ENCODE measurements at places on chromosomes 2 and 18.

- no peak for DNase-seq
Measured at GRCh38 chr2:34102339-34102738, 503.2 kb upstream of the FAM98A start.

DNA sequence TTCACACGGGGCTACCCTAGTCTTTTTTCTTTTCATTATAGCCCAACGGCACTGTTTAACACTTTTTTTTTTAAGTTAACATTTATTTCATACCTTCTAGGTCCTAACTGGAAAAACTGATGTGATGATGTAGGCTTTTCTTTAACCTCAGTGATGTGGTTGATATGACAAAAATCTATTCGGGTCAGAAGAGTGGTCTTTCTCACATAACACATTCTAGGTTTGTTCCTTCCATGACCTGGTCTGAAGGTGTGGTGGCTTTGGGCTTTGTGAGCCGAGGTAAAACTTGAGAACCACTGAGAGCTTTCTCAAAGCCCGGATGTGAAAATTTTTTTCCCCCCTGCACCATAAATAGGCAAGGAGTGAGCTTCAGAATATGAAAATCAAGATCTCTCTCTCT, 44.2 kb downstream of the GPD2 start:
- no peak for DNase-seq

DNA sequence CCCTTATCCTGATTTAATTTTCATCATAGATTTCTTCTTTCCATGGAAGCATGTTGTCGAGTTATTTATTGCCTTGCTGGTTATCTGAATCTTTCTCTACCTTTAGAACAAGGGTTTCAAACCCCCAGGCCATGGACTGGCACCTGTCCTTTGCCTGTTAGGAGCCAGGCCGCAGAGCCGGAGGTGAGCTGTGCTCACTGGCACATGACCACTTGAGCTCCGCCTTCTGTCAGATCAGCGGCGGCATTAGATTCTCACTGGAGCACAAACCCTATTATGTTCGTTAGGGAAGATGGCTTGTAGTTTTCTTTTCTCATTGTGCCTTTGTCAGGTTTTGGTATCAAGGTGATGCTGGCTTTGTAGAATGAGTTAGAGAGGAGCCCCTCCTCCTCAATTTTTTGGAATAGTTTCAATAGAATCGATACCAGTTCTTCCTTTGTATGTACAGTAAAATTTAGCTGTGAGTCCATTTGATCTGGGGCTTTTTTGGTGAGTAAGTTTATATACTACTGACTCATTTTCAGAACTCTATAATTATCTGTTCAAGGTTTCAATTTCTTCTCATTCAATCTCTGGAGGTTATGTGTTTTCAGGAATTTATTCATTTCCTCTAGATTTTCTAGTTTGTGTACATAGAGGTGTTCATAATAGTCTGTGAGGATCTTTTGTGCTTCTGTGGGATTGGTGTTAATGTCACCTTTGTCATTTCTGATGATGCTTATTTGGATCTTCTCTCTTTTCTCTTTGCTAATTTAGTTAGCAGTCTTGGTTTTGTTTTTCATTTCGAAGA, 668.0 kb upstream of the FAM98A start:
- no peak for DNase-seq

GRCh38 chr2:56133931-56134629, 49.7 kb upstream of the CCDC85A start:
- no peak for DNase-seq

DNA sequence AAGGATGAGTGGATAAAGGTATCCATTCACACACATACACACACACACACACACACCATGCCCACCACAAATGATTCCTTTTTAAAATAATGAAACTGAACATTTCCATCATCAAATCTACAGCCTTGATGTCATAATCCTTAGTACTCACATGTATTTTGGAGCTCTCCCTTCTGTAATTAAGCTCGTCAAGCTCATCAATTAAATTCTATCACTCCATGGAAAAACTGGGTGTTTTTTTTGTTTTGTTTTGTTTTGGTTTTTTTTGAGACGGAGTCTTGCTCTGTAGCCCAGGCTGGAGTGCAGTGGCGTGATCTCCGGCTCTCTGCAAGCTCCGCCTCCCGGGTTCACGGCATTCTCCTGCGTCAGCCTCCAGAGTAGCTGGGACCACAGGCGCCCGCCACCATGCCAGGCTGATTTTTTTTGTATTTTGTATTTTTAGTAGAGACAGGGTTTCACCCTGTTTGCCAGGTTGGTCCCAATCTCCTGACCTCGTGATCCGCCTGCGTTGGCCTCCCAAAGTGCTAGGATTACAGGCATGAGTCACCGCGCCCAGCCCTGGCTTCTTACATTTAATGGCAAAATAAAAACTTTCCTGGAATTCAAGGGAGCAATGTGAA, 78.6 kb upstream of the RGPD4 start:
- DNase-seq = no peak

GRCh38 chr2:33307659-33308270, 168.7 kb upstream of the RASGRP3 start:
- no peak for DNase-seq

- no peak for DNase-seq
Measured at GRCh38 chr2:189129971-189130370, 49.6 kb downstream of the COL5A2 start.

GRCh38 chr2:24635181-24635580, 144.1 kb downstream of the NCOA1 start:
- DNase-seq = no peak

- no peak for DNase-seq
Measured at GRCh38 chr18:52451256-52451655, 111.3 kb downstream of the DCC start.

DNA sequence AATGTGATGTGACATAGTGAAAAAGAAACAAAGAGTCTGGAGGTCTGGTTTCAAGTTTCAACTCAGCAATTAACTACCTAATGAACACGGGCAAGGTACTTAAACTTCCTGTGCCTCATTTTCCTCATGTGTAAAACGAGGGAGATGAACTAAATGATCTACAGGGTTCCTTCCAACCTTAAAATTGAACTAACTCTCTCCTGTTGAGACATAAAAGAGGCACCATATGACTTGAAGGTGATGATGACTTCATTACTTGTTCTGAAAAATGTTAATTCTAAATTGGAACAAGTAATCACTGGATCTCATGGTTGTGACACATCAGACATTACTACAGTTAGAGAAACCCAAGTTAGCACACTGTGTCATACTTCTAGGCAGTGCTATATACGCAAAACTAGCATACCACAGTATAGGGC, 8.9 kb upstream of the REL start:
- no peak for DNase-seq

DNA sequence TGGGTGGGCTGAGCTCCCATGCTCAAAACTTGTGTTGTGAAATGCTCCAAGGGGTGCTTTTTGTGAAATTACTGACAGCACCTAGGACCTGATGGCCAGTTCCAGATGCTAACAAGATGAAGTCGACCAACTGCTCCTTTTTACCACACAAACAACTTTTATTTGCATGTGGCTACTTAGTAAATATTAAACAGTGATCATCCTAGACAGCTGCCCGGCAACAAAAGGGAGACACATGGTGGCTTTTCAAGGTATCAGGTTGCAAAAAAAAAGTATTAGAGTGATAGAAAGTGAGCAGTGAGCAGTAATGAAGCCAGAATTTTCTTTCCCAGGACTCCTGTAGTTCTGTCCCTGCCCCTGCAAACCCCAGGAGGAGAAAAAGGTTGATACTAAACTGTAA, 118.5 kb downstream of the RPIA start:
- no peak for DNase-seq

- no peak for DNase-seq
Measured at GRCh38 chr2:112876257-112876970, 34.6 kb upstream of the IL37 start.

- DNase-seq = no peak
Measured at GRCh38 chr2:158984604-158985135, 16.2 kb downstream of the TANC1 start.

GRCh38 chr18:51151568-51152511, 45.6 kb downstream of the MEX3C start:
- DNase-seq = peak; percentile 46

DNA sequence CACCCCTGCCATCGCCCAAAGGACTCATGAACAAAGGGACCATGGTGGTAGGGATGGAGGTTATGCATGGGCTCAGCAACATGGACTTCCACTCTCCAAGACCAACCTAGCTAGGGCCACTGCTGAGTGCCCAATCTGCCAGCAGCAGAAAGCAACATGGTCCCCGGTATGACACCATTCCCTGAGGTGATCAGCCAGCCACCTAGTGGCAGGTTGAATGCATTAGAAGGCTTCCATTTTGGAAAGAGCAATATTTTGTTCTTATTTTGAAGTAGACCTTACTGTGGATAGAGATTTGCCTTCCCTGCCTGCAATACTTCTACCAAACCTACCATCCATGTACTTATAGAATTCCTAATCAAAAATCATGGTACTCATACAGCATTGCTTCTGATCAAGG, 99.8 kb downstream of the METTL4 start:
- no peak for DNase-seq

- DNase-seq = no peak
Measured at GRCh38 chr2:20224164-20224715, 690 bp downstream of the SDC1 start.

- no peak for DNase-seq
Measured at GRCh38 chr2:52877703-52878102, 889.9 kb upstream of the CHAC2 start.

DNA sequence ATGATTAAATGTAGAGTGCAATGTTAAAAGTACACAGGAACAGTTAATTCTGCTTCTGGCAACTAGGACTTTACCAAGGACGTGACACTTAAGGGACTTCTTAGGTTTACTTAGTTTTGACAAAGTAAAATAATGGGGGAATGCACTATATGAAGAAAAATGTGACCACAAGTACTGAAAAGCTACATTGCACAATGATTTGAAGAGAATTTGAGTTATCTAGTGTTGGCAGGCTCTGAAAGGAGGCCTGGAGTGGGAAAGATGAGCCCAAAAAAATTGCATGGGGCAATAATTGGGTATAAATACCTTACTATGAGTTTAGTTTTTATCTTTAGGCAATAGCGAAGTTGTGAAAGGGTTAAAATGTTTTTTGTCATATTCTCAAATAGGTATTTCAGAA, 173.7 kb downstream of the DOK6 start:
- DNase-seq = no peak

DNA sequence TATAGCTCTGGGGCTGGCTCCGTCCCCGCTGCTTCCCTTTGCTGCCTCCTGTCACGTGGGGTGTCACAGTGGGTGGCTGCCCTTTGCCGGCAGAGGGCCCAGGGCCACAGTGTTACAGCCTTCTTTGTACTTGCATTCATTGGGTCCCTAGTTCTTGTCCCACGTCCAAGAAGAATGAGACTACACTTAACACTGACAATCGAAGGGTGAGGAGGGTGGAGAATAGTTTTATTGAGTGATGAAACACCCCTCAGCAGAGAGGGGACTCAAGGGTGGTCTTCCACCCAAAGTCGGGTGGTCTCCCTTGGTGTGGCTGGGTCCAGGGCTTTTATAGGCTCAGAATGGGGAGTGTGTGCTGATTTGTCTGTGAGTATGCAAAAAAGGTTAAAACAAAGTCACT, 1.9 kb downstream of the ATG4B start:
- no peak for DNase-seq

- DNase-seq = no peak
Measured at GRCh38 chr2:128631698-128632500, 313.2 kb upstream of the HS6ST1 start.

GRCh38 chr2:85433511-85434089, 15.1 kb downstream of the SH2D6 start:
- no peak for DNase-seq

- DNase-seq = no peak
Measured at GRCh38 chr2:205686783-205687640, 4.7 kb downstream of the NRP2 start.

DNA sequence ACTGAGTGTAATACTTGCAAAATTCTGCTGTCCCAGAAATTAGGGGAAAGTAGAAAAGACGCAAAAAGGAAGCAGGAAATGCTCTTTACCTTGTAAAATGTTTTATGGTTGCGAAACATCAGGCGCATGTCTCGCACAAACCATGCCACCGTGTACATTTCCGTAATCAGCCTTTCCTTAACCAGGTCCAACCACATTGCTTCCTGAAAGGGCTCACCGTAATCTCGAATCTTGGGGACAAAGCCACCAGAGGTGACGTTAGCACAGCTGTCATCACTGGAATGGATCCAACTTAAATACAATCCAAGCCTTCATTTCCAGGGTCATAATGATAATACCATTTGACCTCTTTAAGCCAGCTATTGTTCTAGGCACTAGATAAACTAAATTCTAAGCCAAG, 49.3 kb downstream of the SP110 start:
- DNase-seq = no peak

- DNase-seq = no peak
Measured at GRCh38 chr2:218067523-218067922, 1.5 kb upstream of the RUFY4 start.

- DNase-seq = no peak
Measured at GRCh38 chr2:9679218-9679617, 48.4 kb upstream of the YWHAQ start.

DNA sequence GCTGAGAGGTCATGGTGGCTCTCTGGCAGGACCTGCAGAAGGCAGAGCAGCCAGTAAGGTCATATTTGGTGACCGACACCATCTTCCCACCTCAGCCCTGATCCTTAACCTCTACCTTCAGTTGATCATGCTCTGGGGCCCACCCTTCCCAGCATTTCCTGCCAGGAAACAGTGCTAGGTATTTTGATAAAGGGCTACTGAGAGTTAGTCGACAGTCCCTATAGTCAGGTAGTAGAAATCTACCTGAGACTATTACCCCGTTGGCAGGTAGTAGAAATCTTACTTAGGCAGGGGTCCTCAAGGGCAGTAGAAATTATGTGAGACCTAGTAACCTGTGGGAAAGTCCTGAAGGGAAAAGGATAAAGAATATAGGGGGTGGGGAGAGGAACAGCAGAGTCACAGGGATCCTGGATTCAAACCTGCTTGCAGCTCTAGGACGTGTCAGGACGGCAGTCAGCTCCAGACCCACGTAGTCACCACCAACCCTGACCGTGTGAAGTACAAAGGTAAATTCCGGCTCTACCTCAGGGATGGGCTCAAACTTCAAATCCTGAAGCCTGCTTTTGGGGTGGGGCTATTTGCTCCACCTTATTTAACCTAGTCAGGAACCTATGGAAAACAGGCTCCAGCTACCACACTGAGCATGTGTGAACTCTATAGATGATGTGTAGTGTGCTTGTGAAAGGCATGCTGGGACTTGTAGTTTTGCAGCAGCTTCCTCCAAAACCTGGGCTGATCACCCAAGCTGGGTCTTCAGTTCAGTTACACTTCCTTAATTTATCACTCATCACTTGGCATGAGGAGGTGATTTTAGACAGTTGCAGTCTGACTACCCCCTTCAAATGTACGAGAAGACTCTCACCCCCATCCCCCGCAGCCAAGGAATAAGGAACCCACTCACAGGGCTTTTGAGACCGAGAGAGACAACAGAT, at the start of gene DQX1:
Gene DQX1 (minus strand): TSS at position 515 of the 932 bp plus-strand sequence. CDS start 502 bp downstream, at position 13.
- peak; percentile 48 for DNase-seq

All from memory B cell (primary cell).